ENCODE measurements at places on chromosomes 1 and 21.
A peak's percentile ranks its signal among the peaks of the same experiment; 100 is the strongest.

DNA sequence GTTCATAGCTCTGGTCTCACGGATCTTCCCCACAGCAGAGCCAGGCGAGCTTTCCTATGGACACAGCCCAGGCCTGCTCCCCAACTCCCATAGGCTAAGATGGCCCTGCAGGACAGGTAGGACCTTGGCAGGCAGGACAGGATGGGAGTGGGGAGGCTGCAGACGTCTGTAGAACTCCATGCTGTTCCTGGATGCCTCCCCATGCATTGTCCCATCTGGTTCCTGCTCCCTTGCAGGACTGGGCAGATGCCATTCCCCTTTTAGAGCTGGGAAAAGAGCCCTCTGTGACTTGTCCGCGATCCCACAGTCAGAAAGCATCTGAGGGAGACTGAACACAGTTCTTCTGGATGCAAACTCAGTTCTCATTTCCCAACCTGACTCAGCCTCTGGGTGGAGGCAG lies 71.9 kb upstream of the ATP5PO start:
- DNase-seq, result no peak

DNA sequence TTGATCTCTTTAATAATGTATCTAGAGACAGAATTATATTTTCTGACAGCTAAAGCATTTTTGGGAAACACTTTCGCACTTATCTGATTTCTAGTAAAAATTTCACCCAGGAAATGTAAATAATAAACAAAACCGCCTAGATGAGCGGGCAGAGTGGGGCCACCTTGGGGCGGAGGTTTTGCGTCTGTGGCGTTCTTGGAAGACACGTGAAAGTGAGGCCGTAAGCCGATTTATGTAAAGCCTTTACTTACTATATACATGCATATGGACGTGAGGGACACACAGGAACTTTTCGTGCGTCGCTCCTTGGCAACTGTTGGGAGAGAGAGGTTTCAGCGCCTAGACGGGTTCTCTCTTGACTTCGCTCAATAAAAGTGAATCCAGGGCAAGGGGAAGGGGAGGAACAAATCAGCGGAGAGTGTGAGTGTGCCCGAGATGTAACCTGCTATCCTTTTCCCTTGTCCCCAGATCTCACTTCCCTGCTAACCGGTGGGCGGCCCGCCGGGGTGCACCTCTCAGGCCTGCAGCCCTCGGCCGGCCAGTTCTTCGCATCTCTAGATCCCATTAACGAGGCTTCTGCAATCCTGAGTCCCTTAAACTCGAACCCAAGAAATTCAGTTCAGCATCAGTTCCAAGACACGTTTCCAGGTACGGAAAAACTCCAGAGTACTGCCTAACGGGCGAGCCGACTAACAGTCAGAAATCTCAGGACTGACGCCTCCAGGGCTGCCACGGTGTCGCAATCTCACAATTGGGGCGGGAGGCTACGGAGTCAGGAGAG lies 1.7 kb downstream of the HLX start:
- peak; percentile 13 for DNase-seq

- no peak for DNase-seq
Observed at GRCh38 chr1:3992103-3992556, 92.1 kb upstream of the C1orf174 start.

DNA sequence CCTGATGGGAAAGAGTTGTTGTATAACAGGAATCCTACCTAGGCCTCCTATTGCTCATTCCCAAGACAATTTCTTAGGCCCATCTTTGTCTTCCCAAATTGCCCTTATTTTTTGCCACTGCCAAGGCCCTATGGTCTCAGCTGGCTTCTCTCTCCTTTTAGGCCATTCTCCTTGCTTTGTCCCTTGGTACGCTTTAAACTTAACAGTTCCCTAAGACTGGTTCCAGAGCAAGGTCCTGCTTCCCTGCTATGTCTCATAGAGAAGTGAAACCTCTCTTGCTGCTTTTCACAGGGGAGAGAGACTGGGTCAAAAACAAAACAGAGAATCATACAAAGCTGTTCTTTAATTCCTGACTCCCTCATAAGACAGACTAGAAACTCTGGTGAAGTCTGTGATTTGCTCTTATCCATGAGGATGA lies 77.1 kb downstream of the XCL2 start:
- no peak for DNase-seq

- DNase-seq, result no peak
Observed at GRCh38 chr1:16091296-16091695, 17.8 kb upstream of the FAM131C start.

GRCh38 chr1:17846341-17846740 lies 91.2 kb downstream of the ACTL8 start:
- no peak for DNase-seq

Data from stimulated activated CD4-positive, alpha-beta T cell treated with anti-CD3 and anti-CD28 coated beads, TNF-alpha, amount 100 ng/mL, for 48 hours (primary cell).